Ascending aorta (tissue), 2 donors: ENCODE measurements at places on chromosomes 5 and 9.

DNA sequence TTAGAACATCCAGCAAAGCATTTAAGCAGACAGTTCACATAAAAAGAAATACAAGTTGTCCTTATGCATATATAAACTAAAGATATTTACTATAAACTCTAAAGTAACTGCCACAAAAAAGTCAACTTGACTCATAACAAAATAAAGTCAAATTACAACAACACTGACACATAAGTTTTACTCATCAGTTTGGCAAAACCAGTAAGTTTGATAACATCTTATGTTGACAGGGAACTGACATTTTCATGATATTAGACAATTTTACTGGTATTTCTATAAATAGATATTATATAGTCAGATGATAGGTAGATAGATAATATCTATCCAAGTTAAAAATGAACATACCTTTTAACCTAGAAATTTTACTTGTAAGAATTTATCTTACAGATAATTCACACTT, 9.9 kb upstream of the TSLP start:
- no peak overlapping the region for H3K4me3 ChIP-seq
- no peaks in the 10 kb centered on the region for H3K36me3 ChIP-seq
- H3K4me1 ChIP-seq, result no peaks in the 10 kb centered on the region
- no peaks in the 10 kb centered on the region for H3K27me3 ChIP-seq
- DNase-seq, result no peak

- no peak overlapping the region for H3K27ac ChIP-seq
- H3K4me3 ChIP-seq, result no peak overlapping the region
- H3K4me1 ChIP-seq, result no peaks in the 10 kb centered on the region
Measured at GRCh38 chr5:147779694-147780093, 2.8 kb downstream of the JAKMIP2 start.

- no peaks in the 10 kb centered on the region for H3K27me3 ChIP-seq
- H3K27ac ChIP-seq, result no peak overlapping the region
- peaks cover 22% of the 10 kb centered on the region for H3K36me3 ChIP-seq
- no peak overlapping the region for H3K4me3 ChIP-seq
- DNase-seq, result no peak
- peaks cover 7% of the 10 kb centered on the region for H3K4me1 ChIP-seq
Measured at GRCh38 chr5:78627175-78627574, 21.4 kb downstream of the LHFPL2 start.

- no peak overlapping the region for H3K27ac ChIP-seq
- H3K27me3 ChIP-seq, result no peaks in the 10 kb centered on the region
- no peaks in the 10 kb centered on the region for H3K36me3 ChIP-seq
- H3K4me3 ChIP-seq, result no peak overlapping the region
Measured at GRCh38 chr5:13412040-13412595, 532.4 kb downstream of the DNAH5 start.

DNA sequence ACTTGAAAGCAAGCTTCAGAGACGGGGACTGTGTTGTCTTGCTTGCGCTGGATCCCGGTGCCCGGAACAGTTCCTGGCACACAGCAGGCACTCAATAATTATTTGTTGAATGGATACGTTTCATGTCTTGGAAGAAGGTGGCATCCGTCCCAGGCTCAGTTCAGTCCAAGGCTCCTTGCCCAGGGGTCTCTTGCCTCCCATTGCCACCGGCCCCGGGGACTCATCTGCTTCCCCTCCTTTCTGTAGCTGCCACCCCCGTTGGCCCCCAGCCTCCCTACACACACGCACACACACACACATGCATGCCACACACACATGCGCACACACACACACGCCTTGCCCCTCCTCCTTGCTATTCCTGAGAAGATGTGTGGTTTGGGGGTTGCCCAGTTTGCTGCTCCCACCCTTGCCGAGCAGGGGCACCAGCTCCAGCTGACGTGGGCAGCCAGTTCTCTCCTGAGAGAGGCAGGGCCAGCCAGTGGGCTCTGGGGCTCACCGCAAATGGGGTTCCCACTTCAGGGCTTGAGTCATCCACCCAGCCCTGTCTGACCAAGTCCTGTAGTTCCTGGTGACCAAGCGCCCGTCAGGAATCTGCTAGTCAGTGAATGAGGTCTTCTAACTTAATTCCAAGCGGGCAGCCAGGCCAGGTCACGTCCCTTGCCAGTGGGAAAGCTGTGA, 41.8 kb downstream of the HK3 start:
- DNase-seq, result no peak
- H3K27ac ChIP-seq, result no peak overlapping the region
- H3K4me1 ChIP-seq, result no peaks in the 10 kb centered on the region
- no peaks in the 10 kb centered on the region for H3K36me3 ChIP-seq
- no peaks in the 10 kb centered on the region for H3K27me3 ChIP-seq

DNA sequence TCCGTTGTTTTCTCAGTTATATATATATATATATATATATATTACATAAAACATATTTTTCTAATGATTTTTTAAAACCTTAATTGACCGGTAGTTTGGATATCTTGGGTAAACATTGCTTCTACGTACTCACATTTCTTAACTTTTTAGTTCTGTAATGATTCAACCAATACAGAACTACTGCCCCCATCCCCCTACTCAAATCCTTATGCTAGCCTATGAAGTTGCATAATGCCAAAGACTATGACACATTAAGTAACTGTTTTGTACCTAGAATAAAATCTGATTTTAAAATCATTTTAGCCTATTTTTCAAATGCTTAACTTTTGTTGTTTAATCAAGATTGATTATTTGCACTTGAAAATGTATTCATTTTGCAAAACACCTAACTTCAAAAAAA, 4.4 kb upstream of the FST start:
- H3K36me3 ChIP-seq, result no peaks in the 10 kb centered on the region
- H3K27ac ChIP-seq, result no peak overlapping the region
- DNase-seq, result no peak
- H3K4me3 ChIP-seq, result no peak overlapping the region
- no peaks in the 10 kb centered on the region for H3K27me3 ChIP-seq
